Stimulated activated CD8-positive, alpha-beta memory T cell treated with anti-CD3 and anti-CD28 coated beads, Interleukin-15, amount 100 ng/mL, for 24 hours (primary cell): ENCODE measurements at places on chromosomes 2 and 18.

- no peak for DNase-seq
Measured at GRCh38 chr2:239202836-239203235, 198.0 kb downstream of the HDAC4 start.

- no peak for DNase-seq
Measured at GRCh38 chr2:131413148-131413747, 49.3 kb upstream of the RAB6D start.

DNA sequence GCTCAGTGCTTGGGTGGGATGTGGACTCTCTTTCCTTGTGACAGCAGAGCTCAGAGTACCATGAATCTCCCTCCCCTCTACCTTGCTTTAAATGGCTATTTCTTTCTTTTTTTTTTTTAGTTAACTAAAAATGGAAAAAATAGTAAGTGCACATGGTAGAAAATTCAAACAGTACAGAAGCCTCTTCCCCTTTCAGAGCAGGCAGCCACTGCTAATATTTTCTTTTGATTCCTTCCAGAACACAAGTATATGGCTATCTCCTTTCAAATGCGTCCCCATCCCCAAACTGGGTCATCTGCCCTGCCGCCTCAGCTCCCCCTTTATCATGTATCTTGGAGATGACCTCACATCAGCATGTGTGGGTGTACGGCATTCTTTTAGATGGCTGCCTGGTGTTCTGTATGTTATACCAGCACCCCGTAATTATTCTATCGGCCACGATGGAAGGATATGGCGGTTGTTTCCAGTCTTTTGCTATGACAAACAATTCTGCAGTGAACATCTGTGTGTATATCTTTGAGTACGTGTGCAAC, 70.5 kb upstream of the DLX2 start:
- DNase-seq: no peak

- no peak for DNase-seq
Measured at GRCh38 chr2:239724851-239725550, 300.1 kb downstream of the NDUFA10 start.

- DNase-seq: no peak
Measured at GRCh38 chr2:148459377-148459778, 185.2 kb upstream of the EPC2 start.

DNA sequence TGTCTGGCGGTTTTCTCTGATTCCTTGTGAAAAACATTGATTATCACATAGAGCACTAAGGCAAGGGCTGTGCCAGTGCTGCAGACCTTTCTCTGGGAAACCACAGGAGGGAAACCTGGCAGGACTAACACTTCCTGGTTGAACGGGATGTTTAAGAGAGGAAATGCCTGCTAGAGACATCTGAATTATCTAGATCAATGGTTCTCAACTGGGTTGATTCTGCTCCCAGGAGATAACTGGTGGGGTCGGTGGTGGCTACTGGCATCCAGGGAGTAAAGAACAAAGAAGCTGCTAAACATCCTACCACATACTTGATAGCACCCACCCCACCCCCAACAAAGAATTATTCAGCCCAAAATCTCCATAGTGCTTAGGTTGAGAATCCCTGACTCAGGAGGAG, 37.5 kb downstream of the DDX18 start:
- DNase-seq: no peak

DNA sequence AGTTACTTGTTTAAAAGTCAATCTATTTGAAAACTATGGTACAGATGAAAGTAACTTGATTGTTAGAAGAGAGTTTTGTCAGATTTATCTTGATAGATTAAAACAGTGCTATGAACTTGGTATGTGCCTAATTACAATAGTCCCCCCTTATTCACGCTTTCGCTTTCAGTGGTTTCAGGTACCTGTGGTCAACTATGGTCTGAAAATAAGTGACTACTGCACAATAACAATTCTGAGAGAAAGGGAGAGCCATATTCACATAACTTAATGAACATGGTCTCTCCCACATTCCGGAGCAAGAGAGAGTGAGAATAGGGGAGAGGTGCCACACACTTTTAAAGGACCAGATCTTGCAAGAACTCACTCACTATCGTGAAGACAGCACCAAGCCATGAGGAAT, 13.2 kb upstream of the MAP4K4 start:
- DNase-seq: no peak

- no peak for DNase-seq
Measured at GRCh38 chr2:174779361-174779928, 15.2 kb upstream of the CHRNA1 start.

- DNase-seq: no peak
Measured at GRCh38 chr18:34397286-34397896, 172.7 kb upstream of the NOL4 start.

DNA sequence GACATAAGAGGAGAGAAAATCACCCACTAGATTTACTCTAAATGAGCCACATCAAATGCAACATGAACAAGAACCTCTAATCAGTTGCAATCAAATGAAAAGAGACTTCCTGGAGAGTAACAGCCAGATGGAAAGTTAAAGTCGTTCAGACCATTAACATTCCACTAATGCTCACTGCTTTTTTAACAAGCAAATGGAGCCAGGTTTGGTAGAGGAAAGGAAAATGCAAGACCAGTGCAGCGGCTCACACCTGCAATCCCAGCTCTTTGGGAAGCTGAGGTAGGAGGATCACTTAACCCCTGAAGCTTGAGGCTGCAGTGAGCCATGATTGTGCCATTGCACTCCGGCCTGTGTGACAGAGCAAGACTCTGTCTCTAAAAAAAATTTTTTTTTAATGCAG, 48.5 kb downstream of the CACNB4 start:
- DNase-seq: no peak

- no peak for DNase-seq
Measured at GRCh38 chr18:62434798-62435197, 88.0 kb upstream of the ZCCHC2 start.

- no peak for DNase-seq
Measured at GRCh38 chr2:27105981-27106380, 12.9 kb downstream of the CGREF1 start.

DNA sequence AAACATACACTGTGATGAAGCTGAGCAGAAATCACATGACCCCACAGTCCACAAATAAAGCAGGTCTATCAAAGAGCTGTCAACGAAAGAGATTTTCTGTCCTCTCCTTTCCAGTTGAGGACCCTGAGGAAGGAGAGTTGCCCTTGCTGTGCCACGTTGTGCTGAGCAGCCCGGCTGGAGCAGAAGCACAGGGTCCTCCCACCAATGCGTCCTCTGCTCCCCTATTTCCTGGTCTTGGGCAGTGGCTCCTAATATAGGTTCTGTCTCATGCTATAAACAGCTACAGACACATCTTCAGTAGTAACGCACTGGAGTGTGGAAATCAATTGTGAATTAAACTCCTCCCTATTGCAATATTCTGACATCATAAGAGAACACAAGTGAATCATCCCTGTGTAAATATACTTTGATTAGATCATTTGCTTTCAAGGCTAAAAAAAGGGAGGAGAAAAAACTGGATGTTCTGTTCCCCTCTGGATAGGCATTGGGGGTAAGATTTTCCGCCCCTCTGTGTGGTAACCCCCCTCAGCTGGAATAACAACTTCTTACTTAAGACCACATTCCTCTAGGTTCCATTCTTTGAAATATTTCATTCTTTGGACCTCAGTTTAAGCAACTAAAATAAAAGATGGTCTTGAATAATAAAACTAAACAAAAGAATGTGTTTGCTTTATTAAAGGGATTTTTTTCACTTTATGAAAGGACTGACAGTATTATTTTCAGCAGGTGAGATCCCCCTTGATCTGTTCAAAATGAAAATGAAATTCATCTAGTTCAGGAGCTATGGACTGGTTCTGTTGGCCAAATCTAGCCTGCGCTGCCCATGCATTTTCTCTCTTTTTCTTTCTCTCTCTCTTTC, 8.3 kb upstream of the RHOB start:
- DNase-seq: no peak

DNA sequence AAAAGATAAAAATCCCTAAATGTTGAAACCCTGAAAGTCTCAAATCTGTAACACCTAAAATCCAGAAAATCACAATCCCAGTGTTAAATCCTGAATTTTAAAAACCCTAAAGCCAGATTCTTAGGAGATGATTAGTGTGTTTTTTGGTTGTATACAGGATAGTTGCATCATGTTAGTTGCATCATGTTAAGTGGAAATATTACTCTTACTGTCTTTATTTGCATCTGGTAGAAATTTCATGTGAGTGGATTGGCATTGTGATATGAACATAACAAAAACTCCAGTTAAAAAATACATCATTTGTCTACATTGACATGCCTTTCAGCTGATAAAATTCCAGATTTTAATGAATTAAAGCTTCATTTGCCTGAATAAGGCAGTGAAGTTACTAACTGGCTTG, 683.1 kb upstream of the ACVR2A start:
- DNase-seq: no peak

GRCh38 chr18:45165871-45166270, 449.4 kb upstream of the SLC14A2 start:
- no peak for DNase-seq

- no peak for DNase-seq
Measured at GRCh38 chr18:35803551-35803950, 168.9 kb upstream of the RMP24 start.

DNA sequence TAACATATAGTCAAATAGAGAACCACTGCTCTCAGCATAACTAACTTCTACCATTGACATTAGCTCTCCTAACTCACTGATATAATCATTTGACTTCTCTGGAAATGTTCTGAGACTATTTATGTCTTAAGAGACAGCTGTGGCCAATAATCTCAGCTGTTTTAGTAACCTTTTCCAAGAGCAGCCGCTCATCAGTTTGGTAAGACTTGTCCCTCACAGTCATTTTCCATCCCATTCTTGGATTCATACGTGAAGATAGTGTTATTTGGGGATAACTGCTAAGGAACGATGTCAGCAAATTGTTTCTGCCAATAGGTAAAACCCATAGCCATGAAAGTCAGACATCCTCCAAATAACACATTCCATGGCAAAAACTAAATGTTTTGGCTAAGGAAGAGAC, 127.8 kb downstream of the LNPK start:
- no peak for DNase-seq

GRCh38 chr18:3541549-3542386, 91.8 kb downstream of the TGIF1 start:
- DNase-seq: no peak

- DNase-seq: no peak
Measured at GRCh38 chr2:190637281-190637734, 11.6 kb upstream of the NAB1 start.

GRCh38 chr2:96768083-96768561, 7.4 kb downstream of the CNNM4 start:
- DNase-seq: no peak

GRCh38 chr2:132936261-132936660, 266.3 kb upstream of the LYPD1 start:
- DNase-seq: no peak

DNA sequence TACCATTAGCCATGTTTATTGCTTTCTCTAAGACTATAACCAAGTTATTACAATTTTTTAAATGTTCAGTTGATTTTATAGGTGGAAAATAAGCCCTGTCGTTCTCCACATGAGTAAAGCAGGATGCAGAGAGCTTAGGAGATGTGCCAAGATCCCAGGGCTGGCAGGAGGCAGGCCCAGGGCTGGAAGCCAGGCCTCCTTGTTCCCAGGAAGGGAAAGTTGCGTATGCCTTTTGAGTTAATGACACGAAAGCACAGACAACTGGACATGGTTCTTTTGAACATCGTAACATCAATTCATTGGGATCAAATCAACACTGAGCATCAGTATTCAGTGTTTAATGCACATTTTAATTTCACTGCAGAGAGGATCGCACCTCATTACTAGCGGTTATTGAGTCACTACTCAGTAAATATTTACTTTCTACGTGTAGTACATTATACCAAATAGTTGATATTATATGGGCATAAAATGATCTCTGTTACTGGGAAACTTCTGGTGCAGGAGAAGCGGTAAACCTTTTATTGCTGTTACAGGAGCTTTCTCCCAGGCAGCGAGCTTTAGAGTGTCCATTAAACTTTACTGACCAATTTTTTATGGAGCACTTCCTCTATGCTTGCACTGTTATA, 60.0 kb downstream of the RNF144A start:
- DNase-seq: no peak

- DNase-seq: no peak
Measured at GRCh38 chr2:201781557-201782051, 871 bp upstream of the ALS2 start.

DNA sequence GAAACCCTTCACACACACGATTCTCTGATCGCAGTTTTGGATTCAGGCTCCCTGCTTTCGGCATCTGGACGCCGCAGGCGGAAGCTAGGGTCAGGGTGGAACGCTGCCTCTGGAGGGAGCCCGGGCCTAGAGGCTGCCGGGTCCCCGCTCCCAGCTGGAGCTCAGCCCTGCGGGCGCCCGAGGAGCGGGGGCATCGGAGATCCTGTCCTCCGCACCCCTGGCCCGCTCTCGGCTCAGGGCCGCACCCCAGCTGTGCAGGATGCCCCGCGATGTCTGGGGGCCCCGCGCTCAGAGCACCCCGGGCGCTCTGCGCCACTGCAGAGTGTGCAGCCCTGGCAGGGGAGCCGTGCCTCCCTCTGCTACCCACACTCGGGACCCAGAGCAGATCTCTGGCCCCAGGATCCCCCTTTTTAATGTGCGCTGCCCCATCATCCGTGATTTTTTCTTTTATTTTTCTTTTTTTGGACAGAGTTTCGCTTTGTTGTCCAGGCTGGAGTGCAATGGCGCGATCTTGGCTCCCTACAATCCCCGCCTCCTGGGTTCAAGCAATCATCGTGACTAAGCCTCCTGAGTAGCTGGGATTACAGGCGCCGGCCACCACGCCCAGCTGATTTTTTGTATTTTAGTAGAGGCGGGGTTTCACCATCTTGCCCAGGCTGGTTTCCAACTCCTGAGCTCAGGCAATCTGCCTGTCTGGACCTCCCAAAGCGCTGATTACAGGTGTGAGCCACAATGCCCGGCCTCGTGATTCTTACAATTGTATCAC, 54.8 kb upstream of the TUBA3E start:
- no peak for DNase-seq

DNA sequence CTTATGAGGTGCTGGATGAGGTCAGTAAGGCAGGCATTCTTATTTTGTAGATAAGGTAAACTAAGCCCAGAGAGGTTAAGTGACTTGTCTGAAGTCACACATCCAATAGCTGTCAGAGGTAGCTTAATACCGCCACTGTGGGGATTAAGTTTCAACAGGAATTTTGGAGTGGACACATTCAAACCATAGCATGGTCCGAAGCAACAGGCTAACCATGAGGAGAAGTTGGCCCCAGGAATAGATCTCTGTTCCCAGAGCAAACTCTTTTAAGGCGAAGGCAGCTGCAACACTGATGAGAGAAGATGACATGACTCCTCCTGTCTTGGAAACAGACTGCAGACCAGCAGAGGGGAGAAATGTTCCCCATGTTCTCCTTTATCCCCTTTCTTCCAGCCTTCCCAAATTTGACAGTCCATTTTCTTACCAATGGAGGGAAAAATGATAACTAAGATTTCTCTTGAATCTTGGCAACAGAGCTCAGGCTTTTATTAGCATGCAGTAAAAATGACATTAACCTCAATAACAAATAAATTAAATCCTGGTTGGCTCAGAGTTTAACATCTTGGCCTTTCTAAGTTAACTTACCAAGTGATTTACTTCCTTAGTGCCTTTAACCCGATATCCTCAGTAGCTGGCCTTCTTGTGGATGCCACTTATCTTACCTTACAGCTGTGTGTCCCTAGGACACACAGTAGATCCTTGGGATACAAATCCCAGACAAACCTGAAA, 67.9 kb upstream of the STPG4 start:
- DNase-seq: no peak

- no peak for DNase-seq
Measured at GRCh38 chr2:217228732-217229131, 368.9 kb upstream of the TNP1 start.

GRCh38 chr2:150809103-150809502, 321.6 kb upstream of the RND3 start:
- no peak for DNase-seq
